ENCODE measurements at places on chromosomes 6 and 20. TPM values are rescaled to one million over a fixed set of nuclear protein-coding genes. Genes with fewer than 3 reads are reported as not detected.

GRCh38 chr6:41531591-41532582, 14.3 kb upstream of the FOXP4 start:
- no peak for DNase-seq

GRCh38 chr20:48638546-48638945, 189.3 kb downstream of the PREX1 start:
- DNase-seq: peak; percentile 76

GRCh38 chr20:63734111-63734945, 2.1 kb upstream of the LIME1 start:
- no peak for DNase-seq

DNA sequence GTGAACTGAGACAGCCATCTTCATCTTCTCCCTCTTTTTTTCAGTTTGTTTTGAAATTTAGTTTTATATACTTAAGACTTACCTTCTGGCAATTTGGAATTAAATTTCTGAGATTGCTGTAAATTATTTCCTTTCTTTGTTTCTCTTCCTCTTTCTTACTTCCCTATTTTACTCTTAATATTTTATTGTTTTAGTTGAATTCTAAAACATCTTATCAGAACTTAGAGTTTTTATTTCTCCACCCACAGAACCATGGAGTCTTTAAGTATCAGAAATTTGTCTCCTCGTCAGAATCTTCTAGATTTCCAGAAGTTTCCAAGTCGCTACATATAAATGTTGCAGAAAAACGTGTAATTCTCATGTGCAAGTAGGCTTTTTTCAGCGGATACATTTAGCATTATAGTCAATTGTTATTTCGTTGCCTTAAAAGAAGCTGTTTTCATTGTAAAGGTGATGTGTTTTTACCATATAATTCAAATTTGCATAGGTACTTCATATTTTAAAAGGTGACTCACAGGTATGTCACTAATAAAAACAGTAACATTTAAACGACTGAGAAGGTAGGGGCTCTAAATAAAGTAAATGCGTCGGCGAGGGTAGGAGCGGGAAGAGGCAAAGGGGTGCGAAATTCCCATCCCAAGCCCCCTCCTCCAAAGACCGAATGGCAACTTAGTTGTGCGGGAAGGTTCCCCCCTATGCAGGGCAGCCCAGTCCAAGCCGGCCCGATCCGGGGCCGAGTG, 866 bp upstream of the MYO6 start:
- peak; percentile 45 for DNase-seq

DNA sequence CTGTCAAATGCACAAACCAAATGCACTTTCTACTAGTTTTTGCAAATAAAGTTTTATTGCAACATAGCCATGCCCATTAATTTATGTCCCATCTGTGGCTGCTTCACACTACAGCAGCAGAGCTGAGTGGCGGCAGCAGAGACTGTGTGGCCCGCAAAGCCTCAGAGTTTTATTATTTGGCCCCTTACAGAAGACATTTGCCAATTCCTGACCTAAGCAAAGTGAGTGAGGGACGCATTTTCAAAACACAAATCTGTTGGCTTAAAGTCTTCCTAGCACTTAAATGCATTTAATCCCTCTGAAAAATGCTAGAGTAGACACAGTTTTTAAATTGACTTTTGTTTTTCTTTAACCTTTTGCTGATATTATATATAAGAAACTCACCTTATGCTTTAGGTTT, 126.4 kb downstream of the PHACTR3 start:
- DNase-seq: no peak

- DNase-seq: no peak
Observed at GRCh38 chr6:5014072-5014561, 10.3 kb upstream of the RPP40 start.

DNA sequence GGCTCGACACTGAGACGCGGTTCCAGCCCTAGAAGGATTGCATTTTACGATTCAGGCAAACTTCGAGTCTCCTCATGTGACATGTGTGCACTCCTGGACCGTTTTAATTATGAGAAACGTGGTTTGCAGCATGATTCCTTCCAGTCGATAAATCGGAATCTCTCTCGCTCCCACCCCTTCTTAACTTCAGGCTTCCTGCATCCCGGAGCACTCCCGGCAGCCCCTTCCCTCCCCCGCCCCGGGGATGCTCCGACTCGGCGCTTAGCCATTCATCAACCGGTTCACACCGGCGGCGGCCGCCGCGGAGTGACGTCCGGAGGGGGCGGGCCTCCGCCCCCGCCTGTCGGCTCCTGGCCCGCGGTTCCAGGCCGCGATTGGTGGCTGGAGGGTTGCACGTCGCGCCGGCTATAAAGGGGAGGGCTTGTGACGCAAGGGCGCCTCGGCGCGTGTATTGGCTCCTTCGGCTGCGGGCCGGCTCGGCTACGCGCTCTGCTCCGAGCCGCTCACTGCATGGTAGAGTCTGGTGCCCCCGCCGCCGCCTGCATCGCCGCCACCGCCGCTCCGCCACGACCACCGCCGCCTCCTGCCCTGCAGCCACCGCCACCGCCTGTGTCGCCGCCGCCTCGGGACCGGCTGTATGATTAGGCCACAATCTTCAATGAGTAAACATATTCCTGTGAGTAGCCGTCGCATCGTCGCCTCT, at the start of the genes LOC128125822 and PTP4A1:
Gene LOC128125822 (plus strand): TSS at position 437 of the 703 bp plus-strand sequence.
Gene PTP4A1 (plus strand): TSS at position 437 of the 703 bp plus-strand sequence. CDS start 4,401 bp downstream, outside the sequence.
- peak; percentile 86 for DNase-seq

DNA sequence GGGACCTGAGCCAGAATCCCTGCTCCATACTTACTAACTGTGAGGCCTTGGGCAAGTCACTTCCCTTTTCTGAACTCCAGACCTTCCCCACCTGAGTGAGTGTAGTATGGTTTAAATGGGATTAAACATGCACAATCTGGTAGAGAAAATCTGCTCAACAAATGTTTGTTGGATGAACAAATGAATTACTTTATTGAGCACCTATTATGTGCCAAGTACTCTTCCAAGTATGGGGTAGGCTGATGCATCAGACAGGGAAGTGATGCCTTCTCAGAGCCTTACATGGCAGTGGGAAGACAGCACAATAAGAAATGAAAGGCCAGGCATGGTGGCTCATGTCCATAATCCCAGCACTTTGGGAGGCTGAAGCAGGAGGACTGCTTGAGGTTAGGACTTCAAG, 15.0 kb upstream of the LBP start:
- no peak for DNase-seq

DNA sequence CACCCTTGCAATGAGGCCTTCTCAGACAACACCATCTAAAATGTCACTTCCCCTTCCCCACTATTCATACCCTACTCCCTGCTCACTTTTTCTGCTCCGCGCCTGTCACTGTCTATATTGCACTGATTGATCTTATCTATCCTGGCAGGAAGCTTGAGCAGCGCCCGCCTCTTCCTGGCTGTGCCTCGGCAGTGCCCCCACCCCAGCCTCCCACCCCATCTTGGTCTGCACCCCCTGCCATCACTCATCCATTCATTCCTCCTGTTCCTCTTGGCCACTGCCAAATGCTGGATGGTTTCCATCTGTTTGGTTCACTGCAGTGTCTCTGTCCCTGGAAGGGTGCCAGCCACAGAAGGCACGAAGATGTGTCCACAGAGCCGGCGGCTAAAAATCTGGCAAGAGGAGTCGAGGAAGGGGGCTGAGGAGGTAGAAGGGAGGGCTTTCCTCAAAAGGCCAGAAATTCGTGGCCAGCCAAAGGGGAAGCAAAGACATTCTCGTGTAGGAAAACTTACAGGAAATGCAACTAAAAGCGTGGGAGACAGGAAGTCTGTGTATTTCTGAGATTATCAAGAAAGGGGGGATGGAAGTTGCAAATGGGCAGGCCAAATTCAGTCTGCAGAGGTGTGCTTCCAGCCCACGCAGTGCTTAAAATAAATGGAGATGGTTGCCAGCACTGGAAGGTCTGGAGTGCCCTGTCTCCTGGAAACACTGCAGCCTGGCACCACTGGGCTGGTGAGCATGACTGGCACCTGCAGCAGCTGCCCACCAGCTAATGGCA, 27.6 kb downstream of the SYNJ2 start:
- DNase-seq: no peak

GRCh38 chr6:129957941-129958898, 60.2 kb upstream of the L3MBTL3 start:
- no peak for DNase-seq

DNA sequence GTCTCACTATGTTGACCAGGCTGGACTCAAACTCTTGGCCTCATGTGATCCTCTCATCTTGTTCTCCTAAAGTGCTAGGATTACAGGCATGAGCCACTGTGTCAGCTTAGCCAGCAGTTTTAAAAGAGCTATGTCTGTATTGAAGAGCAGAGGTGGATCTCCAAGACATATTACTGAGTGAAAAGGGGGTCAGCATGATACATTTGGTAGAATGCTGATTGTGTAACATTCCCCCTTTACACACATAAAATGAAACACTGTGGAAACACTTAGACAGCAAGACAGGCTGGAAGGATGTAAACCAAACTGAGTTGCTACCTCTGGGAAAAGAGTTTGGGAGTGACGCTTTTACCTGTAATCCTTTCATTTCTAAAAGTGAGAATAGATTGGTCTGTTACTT, 1.7 kb upstream of the RIPOR3 start:
- DNase-seq: peak; percentile 31

DNA sequence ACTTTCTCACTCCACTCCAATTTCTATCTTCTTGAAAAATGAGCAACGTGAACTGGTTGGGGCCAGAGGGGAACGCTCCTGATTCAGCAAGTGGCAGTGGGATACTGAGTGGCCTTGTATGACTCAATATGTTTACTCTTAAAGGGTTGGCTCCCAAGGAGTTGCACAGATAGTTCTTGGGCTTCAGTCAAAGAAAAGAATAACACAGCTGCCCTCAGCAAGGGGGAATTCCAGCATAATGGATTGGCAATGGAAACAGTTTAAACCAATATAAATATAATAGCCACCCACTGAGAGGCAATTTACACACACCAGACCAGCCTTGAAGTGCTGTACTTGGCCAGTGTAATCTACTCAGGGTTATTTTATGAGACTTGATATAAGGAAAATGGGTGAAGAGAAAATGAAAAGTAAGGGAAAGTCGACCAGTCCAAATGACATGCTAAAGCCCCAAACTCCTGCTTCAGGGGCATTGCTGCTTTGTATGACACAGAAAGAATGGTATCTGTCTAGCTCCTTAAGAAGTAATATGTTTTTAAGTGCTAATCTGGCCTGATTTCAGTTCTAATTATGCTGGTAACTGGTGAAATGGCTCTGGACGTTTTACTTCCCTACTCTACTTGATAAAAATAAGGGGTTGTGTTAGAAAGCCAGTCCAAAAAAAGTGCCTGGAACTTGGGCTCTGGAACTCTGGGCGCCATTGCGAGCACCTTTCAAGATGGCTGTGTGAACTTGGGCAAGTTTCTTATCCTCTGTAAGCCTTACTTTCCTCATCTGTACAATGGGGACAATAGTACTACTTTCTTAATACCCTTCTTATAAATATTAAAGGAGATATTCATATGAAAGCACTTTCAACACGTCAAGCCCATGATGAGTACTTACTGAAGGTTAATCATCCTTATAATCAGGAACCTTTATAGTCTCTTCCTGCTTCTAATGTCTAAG, 712.9 kb upstream of the MAP3K7 start:
- no peak for DNase-seq

- DNase-seq: no peak
Observed at GRCh38 chr6:38241200-38241871, 398.4 kb downstream of the BTBD9 start.

- no peak for DNase-seq
Observed at GRCh38 chr20:59603176-59603575, 1.2 kb upstream of the PHACTR3 start.

GRCh38 chr6:112232845-112233256, 21.5 kb downstream of the LAMA4 start:
- no peak for DNase-seq

DNA sequence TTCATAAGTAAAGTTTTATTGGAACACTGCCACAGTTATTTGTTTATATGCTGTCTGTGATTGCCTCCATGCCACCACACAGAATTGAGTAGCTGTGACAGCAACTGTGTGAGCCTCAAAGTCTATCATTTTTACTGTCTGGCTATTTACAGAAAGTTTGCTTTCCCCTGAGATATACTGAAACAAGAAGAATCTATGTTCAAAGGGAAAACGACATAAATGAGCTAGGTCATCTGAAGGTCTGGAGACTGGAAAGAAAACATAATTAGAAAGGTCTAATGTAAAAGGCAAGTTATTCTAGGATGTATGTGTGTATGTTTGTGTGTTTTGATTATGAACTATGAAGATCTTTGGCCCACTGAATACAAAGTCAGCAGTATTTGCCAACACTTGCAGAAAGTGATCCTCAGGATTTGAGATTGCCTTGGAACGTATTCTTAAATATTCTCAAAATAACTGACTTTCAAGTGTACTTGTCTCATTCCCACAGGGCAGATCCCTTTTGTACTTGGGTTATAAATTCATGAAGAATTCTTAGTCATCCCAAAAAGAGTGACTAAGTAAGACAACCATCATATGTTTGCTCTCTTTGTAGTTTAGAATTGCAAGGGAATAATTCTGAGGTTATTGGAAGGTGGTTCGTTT, 677.7 kb downstream of the DOK5 start:
- no peak for DNase-seq

- DNase-seq: no peak
Observed at GRCh38 chr6:67717281-67717680, 917.8 kb upstream of the ADGRB3 start.

DNA sequence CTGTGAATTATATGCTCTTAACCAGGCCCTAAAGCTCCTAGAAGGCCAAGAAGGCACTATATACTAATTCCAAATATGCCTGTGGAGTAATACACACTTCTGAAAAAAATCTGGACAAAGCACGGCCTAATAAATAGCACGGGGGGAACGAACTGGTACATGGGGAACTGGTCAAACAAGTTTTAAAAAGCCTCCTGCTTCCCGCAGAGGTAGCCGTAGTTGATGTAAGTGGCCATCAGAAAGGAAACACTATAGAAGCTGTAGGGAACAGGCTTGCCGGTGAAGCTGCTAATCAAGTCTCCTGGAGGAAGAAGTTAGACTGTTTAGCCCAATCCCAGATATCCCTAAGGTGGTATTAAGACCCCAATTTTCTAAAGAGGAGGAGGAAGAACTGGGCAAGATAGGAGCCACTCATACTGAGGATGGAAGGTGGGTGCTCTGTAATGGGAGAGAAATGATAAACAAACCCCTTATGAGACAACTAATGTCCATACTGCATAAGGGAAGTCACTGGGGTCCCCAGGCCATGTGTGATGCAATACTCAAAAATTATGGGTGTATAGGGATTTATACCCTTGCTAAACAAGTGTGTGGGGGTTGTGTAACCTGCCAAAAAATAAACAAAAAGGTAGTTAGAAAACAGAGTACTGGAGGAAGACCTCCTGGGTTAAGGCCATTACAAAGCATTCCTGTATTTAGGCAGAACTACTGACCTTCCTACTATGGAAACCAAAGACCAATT, 27.1 kb upstream of the ZNF318 start:
- peak; percentile 83 for DNase-seq

NKAIN2 gene
- not detected for total RNA-seq

MYH7B gene
- total RNA-seq: 2.3 TPM

TENT5A gene
- total RNA-seq: 2.0 TPM

PTCHD4 gene
- total RNA-seq: 0.15 TPM

STMND1 gene
- total RNA-seq: 0.26 TPM

HLA-DQB2 gene
- not detected for total RNA-seq
